ENCODE measurements at places on chromosomes 3 and 15. TPM values are rescaled to one million over a fixed set of nuclear protein-coding genes. Genes with fewer than 3 reads are reported as not detected.
A peak's percentile ranks its signal among the peaks of the same experiment; 100 is the strongest.

The XCR1 gene
- total RNA-seq = 0.07 TPM

The NANOGP8 gene
- not detected for total RNA-seq

The SPINT1 gene
- total RNA-seq = 22.5 TPM

The VGLL3 gene
- not detected for total RNA-seq

The APOD gene
- 0.87 TPM for total RNA-seq

The MYO5C gene
- total RNA-seq = 0.64 TPM

The SLC9A9 gene
- 1.6 TPM for total RNA-seq

The C3orf20 gene
- 0.07 TPM for total RNA-seq

- H3K4me3 ChIP-seq = no peak overlapping the region
- no peak for DNase-seq
- no peaks in the 10 kb centered on the region for H3K36me3 ChIP-seq
- no peak overlapping the region for H3K27ac ChIP-seq
- H3K4me1 ChIP-seq = peaks cover 19% of the 10 kb centered on the region
- peaks cover 87% of the 10 kb centered on the region for H3K27me3 ChIP-seq
Measured at GRCh38 chr3:138939561-138940241, 7.2 kb downstream of the FOXL2 start.

DNA sequence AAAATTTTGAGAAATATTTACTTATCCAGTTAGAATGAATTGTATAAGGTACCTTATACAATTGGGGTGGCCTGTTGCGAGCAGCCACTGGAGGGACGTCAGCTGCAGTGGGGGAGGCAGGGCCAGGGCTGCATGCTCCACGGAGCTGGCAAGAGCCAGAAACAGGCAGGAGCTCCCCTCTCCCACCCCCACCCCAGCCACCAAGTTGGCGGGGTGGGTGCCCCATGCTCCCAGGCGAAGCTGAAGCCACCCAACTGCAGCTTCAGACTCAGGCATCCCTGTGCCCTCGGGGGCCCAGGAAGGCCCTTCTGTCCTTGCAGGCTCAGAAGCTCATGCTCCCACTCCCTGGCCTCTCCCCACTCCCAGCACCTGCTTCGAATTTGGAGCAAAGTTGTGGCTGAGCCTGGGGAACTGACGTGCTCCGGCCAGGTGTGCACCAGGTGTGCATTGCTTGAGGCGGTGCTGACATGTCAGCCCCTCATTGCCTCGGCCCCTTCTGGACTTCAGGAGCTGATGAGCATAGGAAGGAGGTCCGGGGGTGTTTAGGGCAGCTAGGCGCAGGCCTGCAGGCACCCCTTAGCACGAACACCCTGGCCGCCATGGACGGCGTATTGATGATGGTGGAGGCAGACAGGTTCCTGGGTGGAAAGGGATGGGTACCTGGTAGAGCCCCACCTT is 743.8 kb upstream of the GBE1 start:
- no peaks in the 10 kb centered on the region for H3K36me3 ChIP-seq
- no peak overlapping the region for H3K27ac ChIP-seq
- no peak overlapping the region for H3K4me3 ChIP-seq
- DNase-seq = no peak

DNA sequence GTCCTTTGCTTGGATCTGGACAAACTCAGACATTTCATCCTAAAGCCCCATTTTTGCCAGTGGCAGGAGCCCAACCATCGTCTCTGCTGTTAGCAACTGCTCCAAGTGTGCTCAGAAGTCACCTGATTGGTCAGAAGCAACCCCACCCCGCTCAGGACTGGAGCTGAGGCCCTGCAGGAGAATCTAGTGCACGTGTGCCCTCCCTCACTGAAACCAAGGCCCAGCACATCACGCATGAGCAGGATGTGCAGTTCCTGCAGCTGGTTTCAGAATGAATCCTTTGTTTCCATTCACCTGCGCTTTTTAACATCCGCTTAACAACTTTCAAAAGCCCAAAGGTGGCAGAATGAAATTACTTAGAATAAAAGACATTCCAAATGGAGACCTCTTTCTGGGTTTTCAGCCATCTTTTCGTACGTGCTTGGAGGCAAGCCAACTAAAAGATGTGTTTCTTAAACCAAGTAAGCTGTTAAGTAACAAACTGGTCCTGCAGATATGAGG is 81.2 kb downstream of the SRGAP3 start:
- peak; percentile 77 for DNase-seq
- peaks cover 27% of the 10 kb centered on the region for H3K4me1 ChIP-seq
- no peak overlapping the region for H3K27ac ChIP-seq
- H3K4me3 ChIP-seq = no peak overlapping the region

DNA sequence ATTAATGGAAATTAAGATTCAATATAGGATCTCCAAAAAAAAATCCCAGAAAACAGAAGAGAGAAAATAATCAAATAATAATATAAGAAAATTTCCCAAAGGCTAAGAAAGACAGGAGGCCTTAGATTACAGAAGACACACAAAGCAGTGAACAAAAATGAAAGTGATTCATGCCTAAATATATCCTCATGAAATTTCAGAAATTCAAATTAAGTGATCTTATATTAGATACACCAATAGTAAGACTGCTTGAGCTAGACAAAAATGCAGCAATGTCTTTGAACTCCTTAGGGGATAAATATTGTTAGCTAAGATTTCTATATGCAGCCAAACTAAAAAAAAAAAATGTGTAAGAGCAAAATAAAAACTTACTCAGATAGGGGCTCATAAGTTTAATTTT is 44.6 kb upstream of the ARPP21 start:
- no peak overlapping the region for H3K4me3 ChIP-seq
- no peaks in the 10 kb centered on the region for H3K36me3 ChIP-seq
- no peak overlapping the region for H3K27ac ChIP-seq
- H3K4me1 ChIP-seq = no peaks in the 10 kb centered on the region
- no peak for DNase-seq

GRCh38 chr15:80942266-80942665 is 47.4 kb downstream of the MESD start:
- H3K4me3 ChIP-seq = no peak overlapping the region
- no peak for DNase-seq
- no peak overlapping the region for H3K27ac ChIP-seq

DNA sequence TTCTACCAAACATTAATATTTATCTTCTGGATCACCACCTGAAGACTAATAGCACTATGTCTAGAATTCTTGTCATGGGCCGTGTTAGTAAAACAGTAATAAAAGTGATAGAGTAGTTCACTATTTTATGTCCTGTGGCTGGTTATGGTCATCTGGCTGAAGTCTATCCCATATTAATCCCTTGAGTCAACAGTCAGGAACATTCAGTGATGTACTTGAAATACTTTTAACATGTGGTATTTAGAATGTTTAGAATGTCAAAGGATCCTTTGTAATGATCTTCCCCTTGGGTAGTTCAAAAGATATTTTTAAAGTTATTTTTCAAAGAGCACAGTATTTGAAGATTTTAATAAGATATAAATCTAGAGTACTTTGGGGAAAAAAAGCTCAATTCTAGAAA is 117.0 kb downstream of the MBNL1 start:
- H3K36me3 ChIP-seq = peaks cover 39% of the 10 kb centered on the region
- H3K27me3 ChIP-seq = no peaks in the 10 kb centered on the region
- peaks cover 39% of the 10 kb centered on the region for H3K4me1 ChIP-seq

DNA sequence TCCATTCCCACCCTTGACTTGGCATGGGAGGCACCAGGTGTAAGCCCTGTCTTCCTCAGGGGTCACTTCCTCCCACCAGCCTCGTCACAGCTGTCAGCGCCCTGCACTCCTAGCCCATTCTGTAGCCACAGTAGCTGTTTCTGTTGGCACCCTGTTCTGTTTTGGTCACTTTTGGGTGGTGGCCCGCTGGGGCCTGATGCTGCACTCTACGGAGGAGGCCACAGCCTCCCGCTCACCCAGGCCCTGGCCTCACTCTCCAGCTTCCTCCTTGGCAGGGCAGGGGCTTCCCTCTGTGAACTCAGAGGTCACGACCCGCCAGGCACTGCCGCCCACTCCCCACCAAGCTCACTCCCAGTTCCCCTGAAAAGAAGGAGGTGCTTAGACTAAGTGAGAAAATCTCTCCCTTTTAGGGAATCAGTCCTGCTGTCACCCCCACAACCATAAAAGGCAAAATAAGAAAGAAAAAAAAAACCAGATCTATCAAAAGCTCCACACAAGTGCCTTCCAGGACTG is 68.4 kb downstream of the MGLL start:
- H3K36me3 ChIP-seq = no peaks in the 10 kb centered on the region
- peaks cover 43% of the 10 kb centered on the region for H3K4me1 ChIP-seq
- no peak overlapping the region for H3K4me3 ChIP-seq

GRCh38 chr3:56424336-56424735 is 43.9 kb downstream of the ERC2 start:
- H3K27ac ChIP-seq = no peak overlapping the region
- no peaks in the 10 kb centered on the region for H3K27me3 ChIP-seq
- H3K36me3 ChIP-seq = no peaks in the 10 kb centered on the region
- H3K4me3 ChIP-seq = no peak overlapping the region

DNA sequence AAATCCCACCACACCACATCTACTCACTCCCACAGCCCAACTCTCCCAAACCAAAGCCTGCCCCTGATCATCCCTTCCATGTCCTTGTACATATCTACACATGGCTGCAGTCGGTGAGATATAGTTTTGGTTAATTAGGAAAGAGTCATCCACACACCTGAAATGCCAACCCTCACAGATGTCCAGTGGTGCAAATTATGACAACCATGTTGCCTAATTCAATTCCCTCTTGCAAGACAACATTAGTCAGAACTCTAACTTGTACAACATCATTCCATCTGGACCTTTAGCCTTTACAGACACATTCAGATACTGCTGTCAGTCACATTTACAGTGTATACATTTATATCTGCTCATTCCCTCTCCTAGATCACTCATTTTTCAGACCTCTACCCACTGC is 41.2 kb downstream of the TUBGCP4 start:
- H3K27me3 ChIP-seq = no peaks in the 10 kb centered on the region
- H3K4me3 ChIP-seq = no peak overlapping the region
- DNase-seq = no peak
- H3K27ac ChIP-seq = no peak overlapping the region
- no peaks in the 10 kb centered on the region for H3K4me1 ChIP-seq

DNA sequence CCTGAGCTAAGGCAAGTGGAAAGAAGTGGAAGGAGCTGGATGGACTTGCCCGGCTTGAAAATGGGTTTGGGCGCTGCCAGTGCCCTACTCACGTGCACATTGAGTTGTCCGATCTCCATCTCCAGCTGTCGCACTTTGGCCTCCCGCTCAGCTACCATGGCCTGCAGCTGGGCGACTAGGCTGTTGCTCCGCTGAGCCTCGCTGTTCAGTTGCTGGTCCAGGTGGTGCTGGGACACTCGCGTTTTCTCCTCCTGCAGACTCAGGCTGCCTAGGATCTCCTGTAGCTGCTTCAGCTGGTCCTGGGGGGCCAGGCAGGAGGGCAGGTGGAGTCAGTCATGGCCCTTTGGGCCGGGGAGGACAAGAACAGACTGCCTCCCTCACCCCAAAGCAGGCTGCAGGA is 33.0 kb upstream of the HHATL start:
- DNase-seq = no peak
- no peaks in the 10 kb centered on the region for H3K36me3 ChIP-seq
- H3K4me1 ChIP-seq = no peaks in the 10 kb centered on the region

GRCh38 chr3:173734895-173735294 is 337.4 kb downstream of the NLGN1 start:
- H3K36me3 ChIP-seq = no peaks in the 10 kb centered on the region
- no peak for DNase-seq
- H3K27me3 ChIP-seq = no peaks in the 10 kb centered on the region
- no peak overlapping the region for H3K27ac ChIP-seq
- no peak overlapping the region for H3K4me3 ChIP-seq

- DNase-seq = no peak
- H3K27ac ChIP-seq = no peak overlapping the region
- H3K27me3 ChIP-seq = no peaks in the 10 kb centered on the region
- no peak overlapping the region for H3K4me3 ChIP-seq
- no peaks in the 10 kb centered on the region for H3K36me3 ChIP-seq
Measured at GRCh38 chr15:47754312-47754711, 37.0 kb downstream of the SEMA6D start.

DNA sequence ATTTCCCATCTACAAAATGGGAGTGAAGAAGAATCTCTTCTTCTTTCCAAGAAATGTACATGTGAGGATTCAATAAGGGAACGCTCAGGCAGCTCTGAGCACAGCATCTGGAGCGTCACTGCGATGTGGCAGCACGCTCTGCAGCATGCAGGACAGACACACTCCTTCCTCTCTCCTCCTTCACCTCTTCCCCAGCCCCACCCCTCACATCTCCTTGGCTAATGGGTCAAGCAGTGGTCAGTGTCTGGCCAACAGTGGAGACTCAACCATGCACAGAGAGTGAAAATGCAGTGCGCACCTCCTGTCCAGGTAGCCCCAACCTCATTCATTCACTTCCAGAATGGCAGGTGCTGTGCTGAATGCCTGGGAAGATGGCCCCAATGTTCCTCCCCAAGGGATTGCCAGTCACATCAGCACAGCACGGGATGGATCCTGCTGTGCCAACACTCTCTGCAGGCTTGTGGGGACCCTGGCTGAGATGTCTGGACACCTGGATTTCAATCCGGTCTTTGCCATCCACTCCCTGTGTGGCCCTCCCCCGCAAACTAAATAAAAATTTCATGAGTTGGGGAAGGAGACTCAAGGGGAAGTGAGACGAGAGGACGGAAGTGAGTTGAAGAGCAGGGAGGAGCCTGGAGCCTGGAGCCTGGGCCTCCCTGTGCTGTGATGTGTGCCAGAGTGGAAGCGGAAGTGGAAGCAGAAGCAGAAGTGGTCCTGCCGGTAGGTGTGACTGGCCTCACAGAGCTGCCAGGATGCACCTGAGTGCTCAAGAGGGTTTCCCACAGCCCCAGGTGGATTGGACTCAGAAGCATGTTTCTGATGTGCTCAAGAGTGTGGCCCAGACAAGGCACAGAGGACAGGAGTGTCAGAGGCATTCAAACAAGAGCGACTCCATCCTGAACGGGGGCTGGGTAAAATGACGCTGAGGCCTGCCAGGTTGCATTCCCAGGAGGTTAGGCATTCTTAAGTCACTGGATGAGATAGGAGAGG is 163.9 kb downstream of the SMAD6 start:
- H3K4me1 ChIP-seq = peaks cover 11% of the 10 kb centered on the region
- no peaks in the 10 kb centered on the region for H3K36me3 ChIP-seq
- no peak overlapping the region for H3K4me3 ChIP-seq
- peaks cover 7% of the 10 kb centered on the region for H3K27me3 ChIP-seq
- H3K27ac ChIP-seq = no peak overlapping the region

- no peaks in the 10 kb centered on the region for H3K36me3 ChIP-seq
- peaks cover 11% of the 10 kb centered on the region for H3K27me3 ChIP-seq
- H3K27ac ChIP-seq = peak overlapping the region; percentile 68
- peaks cover 11% of the 10 kb centered on the region for H3K4me1 ChIP-seq
- DNase-seq = no peak
Measured at GRCh38 chr3:172846103-172846561, 95.6 kb downstream of the ECT2 start.

All from activated T-helper 2 cell treated with anti-CD3 and anti-CD28 coated beads, Interferon-gamma antibody, Interleukin-2, Interleukin-4, amounts not matched to agents 10 μg/mL and 5 μg/mL and 100 μg/mL, durations not matched to agents 14 hours and 24 hours and 36 hours (primary cell).